Retina (tissue), 1 donor: ENCODE measurements at places on chromosomes 12 and 14.

GRCh38 chr12:47361389-47362021 is 281.7 kb upstream of the AMIGO2 start:
- DNase-seq = no peak

GRCh38 chr14:76976240-76977005 is 52.1 kb downstream of the IRF2BPL start:
- DNase-seq = no peak

DNA sequence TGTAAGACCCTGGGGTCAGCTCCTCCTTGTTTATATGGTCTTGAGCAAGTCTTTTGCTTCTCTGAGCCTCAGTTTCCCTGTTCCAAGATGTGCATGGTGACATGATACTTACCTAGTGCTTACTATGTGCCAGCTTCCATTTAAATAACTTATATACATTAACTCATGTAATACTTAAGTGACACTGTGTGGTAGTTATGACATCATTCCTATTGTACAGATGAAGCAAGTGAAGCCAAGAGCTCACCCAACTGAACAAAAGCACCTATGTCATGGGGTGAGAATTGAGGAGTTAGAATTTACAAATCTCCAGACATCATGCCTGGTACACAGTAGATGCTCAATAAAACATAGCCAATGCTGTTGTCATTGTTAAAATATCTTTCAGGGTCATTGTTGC is 41.3 kb upstream of the CMKLR1 start:
- no peak for DNase-seq

- no peak for DNase-seq
Measured at GRCh38 chr12:118137148-118137678, 1.3 kb downstream of the PEBP1 start.

DNA sequence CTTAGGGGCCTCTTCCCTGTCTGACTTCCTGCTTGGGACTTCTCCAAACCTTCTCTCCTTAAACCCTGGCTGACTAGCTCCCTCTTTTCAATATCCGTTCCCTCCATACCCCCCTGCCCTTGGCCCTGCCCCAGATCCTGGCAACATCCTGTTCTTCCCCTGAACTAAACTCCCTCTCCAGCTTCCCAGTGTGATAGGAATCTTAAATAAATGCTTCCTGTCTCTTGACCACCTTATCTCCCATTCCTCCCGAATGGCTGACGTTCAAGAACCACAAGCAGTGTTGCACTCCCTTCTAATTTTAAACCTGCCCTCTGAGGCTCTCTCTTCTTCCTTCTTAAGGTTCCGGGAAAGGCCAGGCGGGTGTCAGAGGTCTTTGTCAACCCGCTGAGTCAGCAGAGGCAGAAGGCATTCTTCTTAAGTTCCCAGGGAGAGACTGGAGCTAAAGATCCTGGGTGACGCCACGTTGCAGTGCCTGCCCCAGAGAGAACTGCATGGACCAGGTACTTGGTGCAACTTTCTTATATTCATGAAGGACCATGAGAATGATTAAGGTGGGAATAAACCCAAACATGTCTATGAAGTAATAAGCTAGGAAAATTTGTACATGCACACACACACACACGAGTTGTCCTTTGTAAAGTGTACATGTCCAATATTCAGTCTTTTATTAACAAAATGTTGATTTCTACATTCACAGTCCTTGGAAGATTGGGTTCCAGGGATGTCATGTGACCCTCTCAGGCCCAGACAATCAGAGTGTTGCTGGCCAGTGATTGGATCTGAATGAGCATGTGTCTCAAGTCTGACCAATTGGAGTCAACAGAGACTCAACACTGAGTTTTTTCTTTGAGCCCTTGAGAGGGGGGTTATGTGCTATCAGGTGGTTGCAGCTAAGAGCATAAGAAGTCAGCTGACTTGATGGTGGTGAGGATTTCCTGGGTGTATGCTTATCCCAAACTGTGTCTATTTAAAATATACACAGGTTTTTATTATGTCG is 420.2 kb upstream of the TBX3 start:
- DNase-seq = no peak

DNA sequence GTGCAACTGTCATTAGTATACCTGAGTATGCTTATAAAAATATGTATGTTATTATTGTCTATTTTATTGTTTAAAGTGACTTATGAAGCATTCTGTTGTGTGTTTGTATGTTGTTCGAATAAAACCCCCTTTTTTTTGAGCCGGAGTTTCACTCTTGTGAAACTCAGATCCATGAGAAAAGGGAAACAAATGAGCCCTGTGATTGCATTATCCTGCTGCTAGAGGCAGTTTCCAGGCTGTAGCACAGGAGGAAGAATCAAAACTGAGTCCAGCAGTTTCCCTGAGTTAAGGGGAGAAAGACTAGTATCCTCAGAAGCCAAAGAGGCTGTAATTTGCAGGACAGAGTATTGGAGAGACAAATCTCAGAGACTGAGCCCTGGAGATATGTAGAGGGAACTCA is 12.5 kb downstream of the SGPP1 start:
- no peak for DNase-seq

DNA sequence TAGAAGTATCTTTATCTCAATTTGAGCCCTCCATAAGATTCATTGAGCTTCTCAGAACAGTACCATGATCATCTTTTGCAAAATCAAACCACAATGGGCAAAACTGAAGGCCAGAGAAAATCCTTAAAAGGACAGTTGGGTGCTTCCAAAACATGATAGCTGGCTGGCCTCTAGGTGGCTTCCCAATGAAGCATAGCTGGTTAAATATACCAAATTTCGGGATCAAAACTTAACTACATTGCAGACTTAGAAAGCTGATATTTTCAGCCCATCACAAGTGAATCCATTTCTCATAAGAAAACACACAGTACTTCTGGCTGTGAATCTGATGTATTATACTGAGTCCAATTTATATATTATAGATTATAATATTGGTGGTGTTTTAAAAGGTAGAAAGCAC is 15.3 kb upstream of the PIK3C2G start:
- DNase-seq = no peak

GRCh38 chr14:100348253-100348729 is 25.2 kb downstream of the SLC25A47 start:
- no peak for DNase-seq

GRCh38 chr12:93802698-93803423 is 125.7 kb downstream of the CRADD start:
- DNase-seq = no peak

DNA sequence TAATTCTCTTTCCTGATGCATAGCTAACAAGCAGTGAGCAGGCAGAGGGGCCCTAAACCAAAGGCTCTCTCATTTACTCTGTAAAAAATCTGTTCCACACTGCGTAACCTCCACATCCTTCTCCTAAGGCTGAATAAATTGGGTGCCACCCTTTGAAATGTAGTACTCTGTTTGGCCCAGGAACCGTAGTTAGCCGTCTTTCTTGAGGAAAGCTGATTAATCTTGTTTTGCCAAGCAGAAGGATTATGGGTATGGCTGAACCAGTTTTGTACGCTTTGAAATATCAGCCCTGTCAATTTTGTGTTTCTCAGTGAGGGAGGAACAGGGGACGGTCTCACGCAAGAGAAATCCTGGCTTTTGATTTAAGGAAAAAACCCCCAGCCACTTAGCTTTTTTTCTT is 19.7 kb downstream of the EML1 start:
- no peak for DNase-seq

DNA sequence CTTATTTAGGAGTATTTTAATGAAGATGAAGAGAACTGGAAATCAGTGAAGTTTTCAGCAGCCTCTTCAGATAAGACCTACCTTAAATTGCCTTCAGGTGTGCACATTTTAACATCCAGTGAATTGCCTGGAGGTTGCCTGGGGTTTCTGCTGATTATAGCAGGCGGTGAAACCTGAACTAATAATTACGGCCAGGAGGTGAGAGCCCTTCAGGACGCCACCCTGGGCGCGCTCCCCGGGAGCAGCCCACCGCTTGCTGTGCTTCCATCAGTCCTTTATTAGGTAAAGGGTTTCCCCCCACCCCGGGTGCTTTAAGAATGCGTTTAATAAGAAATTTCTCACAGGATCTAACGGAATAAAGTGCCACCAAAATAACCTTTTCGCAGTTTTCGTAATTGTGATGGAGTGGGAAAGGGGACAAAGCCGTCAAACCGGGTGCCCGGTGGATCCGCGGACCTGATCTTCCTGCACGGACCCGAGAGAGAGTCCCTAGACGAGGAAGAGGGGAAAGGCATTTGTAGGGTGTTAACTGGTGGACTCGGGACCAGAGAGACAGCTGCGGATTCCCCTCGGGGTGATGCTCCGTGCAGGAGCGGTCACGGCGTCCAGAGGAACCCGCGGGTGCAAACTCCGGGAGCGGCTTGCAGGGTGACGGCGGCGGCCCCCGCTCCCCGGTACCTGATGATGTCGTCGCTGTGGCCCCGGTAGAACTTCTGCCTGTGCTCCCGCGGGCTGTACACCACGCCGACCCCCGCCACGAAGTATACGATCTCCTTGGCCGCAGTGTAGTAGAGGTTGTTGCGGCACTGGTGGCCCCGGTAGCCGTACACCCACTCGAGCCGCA is 902 bp downstream of the EML5 start:
- peak; percentile 78 for DNase-seq

DNA sequence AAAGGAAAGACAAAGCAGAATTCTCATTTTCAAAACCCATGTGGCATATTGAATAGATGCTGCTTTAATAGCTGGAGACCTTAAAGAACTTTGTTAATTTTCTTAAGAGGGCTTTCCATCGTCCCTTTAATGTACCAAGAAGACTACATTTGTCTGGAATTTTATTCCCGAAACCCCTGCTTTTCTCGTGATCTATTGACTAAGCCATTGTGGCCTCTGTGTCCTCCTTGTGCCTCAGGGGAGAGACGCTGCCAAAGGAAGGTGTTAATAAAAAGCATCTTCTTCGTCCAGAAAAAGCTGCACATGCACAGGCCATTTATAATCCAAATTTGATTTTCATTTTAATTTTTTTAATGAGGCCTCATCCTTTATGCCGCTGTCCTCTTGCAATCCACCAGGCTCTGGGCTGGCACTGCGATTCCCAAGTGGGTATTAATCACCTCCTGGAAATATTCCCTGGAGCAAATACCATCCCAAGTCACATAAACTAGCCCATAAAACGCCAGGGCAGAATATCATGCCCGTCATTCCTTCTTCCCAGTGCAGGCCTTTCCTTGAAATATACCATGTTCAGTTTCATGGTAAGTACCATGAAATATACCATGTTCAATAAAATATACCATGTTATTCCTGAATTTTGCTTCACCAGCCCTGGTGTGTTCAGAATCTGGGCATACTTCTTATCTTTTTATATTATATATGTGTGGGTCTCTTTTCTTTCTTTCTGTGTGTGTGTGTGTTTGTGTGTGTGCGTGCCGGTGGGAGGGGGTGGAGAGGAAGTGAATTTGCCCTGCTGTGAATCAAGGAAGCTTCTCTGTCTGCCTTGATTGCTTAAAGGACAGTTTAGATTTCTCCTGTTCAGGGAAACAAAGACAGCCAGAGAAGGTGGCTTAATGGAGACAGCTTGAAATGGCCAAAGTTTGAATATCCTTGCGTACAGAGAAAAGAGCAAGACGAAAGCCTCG is 147.6 kb downstream of the PHETA1 start:
- no peak for DNase-seq

DNA sequence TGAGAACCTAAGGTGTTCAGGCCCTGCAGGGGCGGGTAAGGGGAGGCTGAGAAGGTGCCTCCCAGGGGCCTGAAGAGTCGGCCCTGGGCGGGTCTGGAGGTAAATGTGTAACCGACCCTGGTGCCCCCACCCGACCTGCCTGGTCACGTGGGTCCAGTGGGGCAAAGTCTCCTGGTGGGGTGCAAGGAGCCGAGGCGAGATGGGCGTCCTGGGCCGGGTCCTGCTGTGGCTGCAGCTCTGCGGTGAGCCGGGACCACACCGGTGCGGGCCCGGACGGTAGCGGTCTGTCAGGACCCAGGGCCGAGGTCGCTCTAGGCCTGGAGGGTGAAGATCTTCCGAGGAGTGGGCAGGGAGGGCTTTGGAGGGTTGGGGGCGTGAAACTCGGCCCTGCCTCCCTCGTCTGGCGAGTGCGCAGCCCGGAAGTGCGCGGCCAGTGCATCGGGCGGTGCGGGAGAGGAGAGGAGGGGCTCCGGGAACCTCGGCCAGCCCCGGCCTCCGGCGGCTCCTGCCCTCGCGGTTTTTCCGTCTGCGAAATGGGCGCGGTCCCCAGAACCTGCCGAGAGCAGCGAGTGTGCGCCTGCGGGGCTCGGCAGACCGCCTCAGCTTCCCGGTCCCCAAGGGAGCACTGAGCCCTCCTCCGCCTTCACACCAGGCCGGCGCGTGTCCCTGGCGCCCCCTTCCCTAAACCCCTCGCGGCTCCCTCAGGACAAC is at the start of gene AMN:
TSS of gene AMN (plus strand) at position 174 of the 711 bp plus-strand sequence. CDS start at position 200, 26 bp downstream.
- peak; percentile 21 for DNase-seq

DNA sequence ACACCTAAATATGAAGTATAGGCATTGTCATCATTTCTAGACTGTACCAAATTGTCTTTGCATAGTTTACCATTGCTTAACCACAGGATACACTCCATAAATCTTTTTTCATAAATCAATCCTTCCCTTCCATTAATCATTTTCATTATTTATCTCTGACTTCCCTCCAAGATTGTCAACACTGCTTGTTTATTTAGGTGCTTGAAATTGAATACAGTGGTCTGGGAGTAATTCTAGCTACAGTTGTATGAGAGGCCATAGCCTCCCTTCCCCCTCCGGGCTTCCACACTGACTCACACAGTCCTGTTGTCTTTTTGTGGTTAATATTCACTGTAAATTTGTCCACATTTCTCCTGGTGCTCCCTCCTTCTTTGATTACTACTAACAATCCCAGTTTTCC is 114.2 kb upstream of the ARID2 start:
- no peak for DNase-seq

GRCh38 chr14:48563489-48563888 is 888.1 kb upstream of the MDGA2 start:
- DNase-seq = no peak

DNA sequence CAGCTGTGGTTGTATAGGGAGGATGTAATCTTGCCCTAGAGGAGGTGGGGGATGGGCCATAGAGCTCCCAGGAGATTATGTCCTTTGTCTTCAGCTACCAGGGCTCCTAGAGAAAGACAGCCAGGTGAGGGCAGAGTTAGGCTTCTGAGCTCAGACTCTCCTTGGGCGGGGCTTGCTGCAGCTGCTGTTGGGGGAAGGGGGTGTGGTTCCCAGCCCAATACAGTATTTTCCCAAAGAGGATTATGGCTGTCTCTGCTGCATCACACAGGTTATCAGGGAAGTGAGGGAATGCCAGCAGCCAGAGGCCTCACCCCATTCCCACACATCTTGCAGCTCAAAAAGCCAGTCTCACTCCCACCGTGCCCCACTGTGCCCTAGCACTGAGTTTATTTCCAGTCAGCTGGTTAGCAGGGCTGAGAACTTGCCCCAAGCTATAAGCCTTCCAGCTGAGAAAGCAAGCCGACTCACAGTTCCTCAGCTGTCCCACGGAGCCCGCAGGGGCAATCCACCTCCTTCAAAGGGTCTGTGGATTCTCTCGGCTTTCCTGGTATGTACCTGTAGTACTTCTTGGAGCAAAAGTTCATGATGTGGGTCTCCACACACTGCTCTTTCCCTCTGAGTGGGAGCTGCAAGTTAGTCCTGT is 217.3 kb upstream of the CPNE8 start:
- no peak for DNase-seq
